ENCODE measurements at places on chromosomes 16 and 17. TPM values are rescaled to one million over a fixed set of nuclear protein-coding genes. Genes with fewer than 3 reads are reported as not detected.

DNA sequence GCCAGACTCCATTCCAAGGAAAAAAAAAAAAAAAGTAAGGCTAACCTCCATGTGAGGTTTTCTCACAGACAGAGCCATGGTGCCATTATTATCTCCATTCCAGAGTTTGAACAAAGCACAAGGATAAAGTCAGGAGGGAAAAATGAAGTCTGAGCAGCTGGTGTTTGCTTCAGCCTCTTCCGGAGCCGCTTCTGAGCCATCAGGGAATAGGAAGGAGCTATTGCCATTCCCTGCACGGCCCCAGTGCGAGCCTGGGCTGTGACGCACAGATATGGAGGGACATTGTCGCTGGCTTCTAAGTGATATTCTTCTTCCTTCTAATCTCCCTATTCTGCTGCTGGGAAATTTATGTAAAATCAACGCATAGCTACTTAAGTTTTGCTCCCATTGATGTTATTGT lies 69.5 kb upstream of the PIRT start:
- DNase-seq: no peak

DNA sequence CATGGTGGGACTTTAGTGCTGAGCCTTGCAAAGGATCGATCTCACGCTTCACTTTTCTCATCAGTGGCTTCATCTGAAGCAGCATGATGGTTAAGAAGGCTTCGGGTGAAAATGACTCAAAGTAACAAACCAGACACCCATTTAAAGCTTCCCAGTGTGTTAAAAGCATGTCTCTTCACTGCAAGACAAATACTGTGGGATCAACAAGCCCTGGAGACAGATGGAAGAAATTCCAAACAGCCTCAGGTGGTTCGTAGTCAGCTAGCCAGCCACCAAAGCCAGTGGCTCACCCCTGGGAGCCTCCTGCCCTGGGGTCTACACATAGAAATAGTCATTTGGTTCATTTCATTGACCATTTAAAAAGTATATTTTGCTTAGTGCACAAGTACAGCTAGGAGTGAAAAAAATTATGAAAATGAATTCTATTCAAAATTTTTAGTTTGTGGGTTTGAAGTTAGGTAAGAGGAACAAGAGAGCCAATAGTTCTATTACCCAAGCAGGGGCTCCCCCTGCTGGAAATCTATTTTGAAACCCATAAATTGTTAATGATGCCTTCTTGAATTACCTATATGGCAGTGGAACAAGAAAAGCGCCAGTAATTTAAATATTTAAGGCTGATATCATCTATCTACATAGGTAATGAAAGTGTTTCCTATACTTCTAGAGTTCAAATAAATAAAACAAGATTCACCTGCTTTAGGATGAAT lies 51.6 kb downstream of the PMP22 start:
- no peak for DNase-seq

DNA sequence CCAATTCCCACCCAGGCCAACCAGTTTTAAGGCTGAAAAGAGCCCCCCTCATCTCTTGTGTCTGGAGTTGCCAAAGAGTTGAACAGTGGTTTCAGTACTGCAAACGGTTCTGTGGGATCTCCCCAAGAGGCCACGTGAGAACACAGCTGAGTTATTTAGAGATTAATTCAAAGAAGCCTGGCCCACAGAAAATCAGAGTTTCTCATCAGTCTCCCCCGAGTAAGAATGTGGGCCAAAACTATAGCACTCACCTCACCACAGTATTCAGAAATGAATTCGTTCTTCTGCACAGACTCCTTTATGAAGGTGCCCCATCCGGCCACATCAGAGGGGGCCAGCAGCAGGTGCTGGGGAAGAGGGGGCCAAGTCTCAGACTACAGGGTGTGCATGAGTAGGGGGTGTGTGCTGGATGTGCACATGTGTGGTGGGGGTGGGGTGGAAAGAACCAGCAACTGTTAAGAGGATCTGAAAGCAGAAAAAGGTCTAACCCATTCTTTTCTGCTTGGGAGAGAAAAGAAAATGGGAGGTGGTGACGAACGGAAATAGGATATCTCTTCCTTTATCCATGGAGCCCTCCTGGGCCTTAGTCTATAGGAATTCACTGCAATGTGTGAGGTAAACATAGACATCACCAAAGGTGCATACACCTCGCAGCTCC lies 22.6 kb downstream of the CNTNAP1 start:
- no peak for DNase-seq

The MED13 gene
- 33.8 TPM for total RNA-seq

DNA sequence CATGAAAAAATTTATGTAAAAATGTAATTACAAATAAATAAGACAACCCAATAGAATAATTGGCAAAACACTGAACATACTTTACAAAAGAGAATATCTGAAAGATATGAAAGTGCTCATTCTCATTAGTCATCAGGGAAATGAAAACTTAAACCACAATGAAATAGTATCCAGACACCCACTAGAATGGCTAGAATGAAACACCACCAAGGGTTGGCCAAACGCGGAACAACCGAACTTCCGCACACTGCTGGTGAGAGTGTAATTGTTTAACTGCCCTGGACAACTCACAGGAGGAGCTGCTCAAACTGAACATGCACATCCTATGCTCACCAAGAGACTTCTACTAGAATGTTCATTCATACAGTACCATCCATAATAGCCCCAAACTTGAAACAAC lies 5.8 kb upstream of the ZDHHC7 start:
- DNase-seq: no peak

The PSMD11 gene
- 73.7 TPM for total RNA-seq

- DNase-seq: no peak
Measured at GRCh38 chr16:4226251-4227039, 15.4 kb downstream of the SRL start.

- DNase-seq: no peak
Measured at GRCh38 chr17:1899403-1900000, 69.7 kb downstream of the RPA1 start.

GRCh38 chr16:89727406-89728120 lies 6.2 kb downstream of the ZNF276 start:
- no peak for DNase-seq

All from kidney epithelial cell (primary cell).